ENCODE measurements at places on chromosomes 4 and X.

DNA sequence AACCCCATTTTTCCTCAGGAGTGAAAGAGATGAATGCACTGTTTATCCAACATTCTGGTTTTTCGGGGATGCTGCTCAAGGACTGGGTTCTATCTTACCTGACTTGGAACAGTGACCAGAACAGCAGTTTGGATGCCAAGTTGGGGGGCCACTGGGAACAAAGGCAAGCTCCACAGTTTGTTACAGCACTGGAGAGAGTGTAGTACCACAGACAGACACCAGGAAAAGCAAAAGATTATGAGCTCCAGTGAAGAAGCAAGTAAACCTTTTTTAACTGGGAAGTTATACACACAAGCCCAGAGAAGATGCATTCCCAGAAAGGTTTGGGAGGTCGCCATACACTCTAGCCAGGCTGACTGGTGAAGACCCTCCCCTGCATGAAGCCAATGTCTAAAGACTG lies 13.6 kb downstream of the C4orf36 start:
- DNase-seq, result no peak

- no peak for DNase-seq
Measured at GRCh38 chr4:146335763-146336409, 121.5 kb downstream of the REELD1 start.

- DNase-seq, result peak; percentile 40
Measured at GRCh38 chrX:47958761-47959342, 44.9 kb downstream of the ZNF182 start.

DNA sequence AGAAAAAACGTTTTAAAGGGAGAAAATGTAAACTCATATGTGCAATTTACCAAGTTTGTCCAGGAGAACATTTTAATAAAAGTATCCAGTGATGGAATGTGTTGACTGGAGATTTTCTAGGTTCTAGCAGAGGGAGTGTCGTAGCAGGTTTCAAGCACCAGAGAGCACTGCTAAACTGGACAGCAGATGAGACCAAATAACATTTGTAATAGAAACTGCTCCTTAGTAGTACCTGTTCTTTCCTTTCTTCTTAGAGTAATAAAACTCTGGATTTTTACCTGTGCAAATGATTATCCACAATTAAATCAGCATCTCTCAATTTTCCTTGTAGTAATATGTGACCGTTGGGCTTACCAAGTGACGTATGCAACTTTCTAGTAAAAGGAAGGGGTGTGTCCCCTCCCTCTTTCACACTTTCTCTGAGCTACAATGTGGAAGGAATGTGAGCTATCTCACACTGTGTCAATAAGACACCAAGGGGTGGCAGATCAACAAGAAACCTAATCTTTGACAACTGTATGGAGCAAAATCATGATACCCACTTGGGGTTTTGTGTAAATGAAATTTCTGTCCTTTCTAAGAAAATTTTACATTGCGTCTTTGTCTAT lies 9.5 kb downstream of the HPGDS start:
- no peak for DNase-seq

DNA sequence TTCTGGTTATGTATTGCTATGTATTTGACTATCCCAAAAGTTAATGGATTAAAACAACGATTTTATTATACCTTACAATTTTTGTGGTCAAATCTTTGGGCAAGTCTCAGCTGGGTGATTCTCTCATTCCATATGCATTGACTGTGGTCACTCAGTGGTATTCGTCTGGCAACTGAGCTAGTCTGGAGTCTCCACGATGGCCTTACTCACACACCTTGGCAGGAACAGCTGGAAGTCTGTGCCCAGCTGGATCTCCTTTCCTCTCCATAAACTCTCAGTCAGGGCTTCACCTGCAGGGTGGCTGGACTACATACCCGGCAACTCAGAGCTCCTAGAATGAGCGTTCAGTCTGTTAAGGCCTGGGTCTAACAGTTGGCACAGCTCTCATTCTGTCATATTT lies 141.1 kb upstream of the WDFY3 start:
- no peak for DNase-seq

DNA sequence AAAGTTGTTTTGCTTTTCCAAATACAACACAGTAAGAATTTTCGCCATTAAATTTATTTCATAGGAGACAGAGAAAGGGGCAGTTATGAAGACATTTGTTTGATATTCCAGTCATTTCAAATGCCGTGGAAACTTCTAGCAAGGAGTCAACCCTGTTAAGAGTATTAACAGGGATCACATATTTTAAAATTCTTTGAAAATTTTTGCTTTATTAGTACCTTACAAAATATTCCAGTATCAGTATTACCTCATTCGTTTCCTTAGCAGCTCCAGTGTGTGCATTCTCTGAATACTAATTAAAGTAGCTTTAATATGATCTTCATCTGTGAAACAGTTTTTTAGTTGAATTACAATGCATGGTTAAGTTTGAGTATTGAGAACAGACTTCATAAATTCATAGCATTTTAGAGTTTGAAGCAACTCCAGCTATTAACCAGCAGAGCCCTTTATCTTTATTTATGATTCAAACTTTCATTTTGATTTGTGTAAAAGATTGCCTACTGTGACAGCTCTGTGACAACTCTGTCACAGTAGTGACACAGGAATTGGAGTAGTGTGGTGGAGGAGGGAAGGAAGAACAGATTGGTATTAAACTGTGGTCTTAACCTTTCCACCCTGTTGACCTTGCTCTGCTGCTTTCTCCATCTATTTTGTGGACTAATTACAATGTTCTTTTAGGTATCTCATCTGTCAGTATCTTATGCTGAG lies 86.3 kb downstream of the PDLIM5 start:
- DNase-seq, result no peak

DNA sequence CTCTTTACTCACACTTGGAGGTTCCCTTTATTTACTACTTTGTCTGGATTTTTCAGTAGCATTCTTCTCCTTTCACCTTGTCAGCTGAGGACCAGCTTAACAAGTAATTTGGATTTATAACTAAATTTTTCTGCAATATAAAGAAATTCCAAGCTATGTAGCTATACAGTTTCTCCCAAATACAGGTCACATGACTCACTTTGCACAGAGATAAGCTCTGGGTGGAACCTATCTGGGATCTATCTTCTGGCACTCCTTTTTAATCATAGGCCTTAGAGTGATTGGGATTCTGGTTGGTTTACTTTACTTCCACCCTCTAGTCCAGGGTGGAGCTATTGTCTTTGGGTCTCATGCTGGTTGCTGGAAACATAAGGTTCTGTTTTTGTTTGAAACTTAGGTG lies 34.9 kb upstream of the STK26 start:
- no peak for DNase-seq

- no peak for DNase-seq
Measured at GRCh38 chr4:122167369-122167768, 15.2 kb downstream of the BLTP1 start.

DNA sequence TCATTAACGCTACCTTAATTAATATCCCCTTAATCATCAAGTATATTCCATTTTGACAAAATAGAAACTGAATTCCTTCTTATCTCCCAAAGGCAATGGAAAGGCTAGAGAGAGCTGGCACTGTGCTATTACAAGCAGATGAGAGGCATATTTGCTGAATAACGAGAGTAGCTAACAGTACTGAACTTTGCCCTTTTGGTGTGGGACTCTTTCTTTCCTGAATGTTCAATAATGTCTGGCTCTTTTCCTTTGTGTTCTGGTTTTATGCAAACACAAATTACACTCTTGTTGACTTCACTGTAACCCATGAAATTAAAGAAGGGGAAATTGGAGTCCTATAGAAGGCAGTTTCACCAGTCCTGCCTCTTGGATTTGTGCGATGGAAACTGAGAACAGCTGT lies 63.5 kb downstream of the SHROOM3 start:
- DNase-seq, result no peak

GRCh38 chr4:24583451-24584210 lies 723 bp downstream of the DHX15 start:
- peak; percentile 28 for DNase-seq

DNA sequence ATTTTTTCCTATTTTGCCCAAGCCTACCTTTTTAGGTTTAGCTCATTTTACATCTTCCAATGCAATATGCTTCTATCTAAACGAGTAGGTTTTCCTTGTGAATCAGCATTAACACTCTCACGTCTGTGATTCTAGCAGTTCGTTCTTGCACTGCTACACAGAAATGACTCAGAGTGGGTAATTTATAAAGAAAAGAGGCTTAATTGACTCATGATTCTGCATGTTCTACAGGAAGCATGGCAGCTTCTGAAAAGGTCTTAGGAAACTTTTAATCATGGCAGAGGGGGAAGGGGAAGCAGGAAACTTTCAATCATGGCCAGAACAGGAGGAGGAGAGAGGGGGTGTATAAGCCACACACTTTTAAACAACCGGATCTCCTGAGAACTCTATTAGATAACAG lies 44.9 kb downstream of the SPANXN1 start:
- no peak for DNase-seq

- DNase-seq, result no peak
Measured at GRCh38 chr4:176844448-176844847, 51.7 kb upstream of the VEGFC start.

- DNase-seq, result no peak
Measured at GRCh38 chr4:45944000-45944399, 179.9 kb downstream of the GABRG1 start.

DNA sequence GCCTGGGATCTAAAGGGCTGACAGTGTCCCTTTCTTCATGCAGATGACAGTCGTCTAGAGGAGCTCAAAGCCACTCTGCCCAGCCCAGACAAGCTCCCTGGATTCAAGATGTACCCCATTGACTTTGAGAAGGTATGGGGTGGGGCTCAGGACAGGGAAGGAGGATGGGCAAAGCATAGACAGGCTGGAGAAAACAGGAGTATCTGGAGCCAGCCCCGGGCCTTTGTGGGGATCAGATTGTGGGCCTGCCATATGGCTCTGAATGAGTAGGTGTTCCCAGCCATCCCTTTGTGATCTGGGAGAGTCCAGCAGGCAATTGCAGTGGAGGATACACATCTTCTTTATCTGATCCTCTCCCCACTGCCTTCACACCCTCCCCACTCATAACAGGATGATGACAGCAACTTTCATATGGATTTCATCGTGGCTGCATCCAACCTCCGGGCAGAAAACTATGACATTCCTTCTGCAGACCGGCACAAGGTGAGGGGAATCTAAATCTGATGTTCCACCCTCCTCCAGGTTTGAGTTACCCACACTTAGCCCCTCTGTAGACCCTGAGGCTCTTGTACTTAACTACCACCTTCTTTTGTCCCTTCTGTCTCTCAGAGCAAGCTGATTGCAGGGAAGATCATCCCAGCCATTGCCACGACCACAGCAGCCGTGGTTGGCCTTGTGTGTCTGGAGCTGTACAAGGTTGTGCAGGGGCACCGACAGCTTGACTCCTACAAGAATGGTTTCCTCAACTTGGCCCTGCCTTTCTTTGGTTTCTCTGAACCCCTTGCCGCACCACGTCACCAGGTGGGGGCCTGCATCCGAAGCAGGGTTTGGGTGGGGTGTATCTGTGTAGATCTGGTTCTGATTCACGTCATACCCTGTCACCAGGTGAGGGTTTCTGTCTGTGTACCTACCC lies 5.8 kb upstream of the CDK16 start:
- no peak for DNase-seq

DNA sequence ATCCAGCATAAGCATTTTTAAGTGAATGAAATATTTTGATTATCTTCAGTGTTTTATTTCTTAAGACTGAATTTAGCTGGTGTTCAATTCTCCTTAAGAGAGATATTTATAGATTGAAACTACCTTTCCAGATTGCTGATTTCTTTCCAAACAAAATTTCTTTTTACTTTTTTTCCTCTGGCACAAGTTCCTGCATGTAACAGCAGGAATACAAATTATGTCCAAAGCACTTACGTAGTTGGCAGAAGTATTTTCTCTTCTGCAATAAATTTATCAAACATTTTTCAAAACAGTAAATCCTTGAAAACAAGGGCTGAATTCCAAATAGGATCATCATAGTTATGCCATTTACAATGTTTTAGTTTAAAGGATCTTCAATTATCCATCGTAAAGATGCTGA lies 412.6 kb downstream of the IQCM start:
- no peak for DNase-seq

- no peak for DNase-seq
Measured at GRCh38 chr4:109014593-109015412, 251.9 kb upstream of the ETNPPL start.

GRCh38 chr4:86921608-86922252 lies 13.1 kb upstream of the AFF1 start:
- DNase-seq, result no peak

- no peak for DNase-seq
Measured at GRCh38 chr4:168769416-168769815, 240.6 kb downstream of the CBR4 start.

- DNase-seq, result no peak
Measured at GRCh38 chrX:2516623-2517022, 15.8 kb upstream of the DHRSX start.

All from CD4-positive, alpha-beta T cell treated with Interleukin-4 for 1 hour (primary cell).